Pulmonary artery endothelial cell (primary cell): ENCODE measurements at places on chromosomes 7 and 10.

DNA sequence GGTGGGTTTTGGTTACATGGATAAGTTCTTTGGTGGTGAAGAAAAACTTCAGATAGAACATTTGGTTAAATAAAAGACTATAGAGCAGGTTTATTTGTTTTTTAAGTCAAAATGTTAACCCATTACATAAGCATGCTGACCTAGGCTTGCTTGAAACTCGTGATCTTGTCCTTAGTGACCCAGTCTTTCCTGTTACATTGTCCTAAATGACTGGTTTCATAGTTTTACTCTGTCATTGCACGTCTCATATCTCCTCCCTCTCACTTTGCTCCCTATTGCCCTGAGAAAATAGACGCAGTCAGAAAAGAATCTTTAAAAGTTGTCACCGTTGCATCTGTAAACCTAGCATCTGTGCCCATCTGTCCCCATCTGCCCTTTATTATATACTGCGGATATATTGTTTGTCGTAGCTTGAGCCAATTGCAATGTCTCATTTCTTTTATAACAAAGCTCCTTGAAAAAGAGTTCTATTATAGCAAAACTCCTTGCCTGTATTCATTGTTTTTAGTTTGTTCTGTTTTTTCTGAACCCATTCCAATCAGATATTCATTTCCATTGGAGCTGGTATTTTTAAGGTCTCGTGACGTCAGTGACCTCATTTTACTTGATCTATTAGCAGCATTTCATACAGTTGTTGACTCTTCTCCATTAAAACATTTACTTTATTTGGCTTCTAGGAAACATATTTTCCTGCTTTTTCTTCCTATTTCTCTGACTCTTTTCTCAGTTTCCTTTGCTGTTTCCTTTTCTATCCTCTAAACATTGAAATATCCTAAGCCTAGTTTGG, 57.3 kb downstream of the HELLS start:
- DNase-seq = peak; percentile 69

- DNase-seq = no peak
These were observed 451.9 kb downstream of the DPP6 start for GRCh38 chr7:154503962-154504550.

DNA sequence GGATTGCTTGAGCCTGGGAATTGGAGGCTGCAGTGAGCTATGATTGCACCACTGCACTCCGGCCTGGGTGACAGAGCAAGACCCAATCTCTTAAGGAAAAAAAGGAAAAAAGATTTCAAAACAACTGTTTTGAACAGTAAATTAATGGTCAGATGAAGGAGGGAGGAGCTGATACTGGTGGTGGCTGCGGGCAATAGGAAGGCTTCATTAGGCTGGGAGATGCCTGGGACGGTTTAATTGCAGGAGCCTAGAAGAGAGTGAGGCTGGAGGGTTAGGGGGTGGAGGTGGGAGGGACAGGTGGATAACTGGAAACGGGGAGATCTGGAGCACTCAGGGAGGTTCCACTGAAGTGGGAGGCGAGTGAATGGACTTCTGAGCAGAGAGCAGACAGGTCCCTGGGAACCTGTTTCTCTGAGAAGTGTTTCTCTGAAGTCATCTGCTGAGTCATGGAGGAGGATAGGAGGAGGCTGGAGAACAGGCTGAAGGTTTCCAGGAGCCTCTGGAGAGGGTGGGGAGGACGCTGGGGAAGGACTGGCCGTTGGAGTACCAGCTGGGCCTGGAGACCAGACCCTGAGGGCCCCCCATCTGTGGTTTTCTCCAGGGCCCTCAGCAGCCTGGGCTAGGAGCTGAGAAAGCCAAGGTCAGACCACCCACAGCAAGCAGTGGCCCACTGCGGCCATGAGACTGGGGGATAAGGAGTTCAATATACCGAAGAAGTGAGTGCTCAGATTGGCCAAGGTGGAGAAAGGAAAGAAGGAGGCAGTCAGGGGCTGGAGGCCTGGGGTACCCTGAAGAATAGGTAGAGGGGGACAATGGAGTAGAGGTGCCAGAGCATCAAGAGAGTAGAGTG, 14.4 kb upstream of the YWHAG start:
- no peak for DNase-seq

DNA sequence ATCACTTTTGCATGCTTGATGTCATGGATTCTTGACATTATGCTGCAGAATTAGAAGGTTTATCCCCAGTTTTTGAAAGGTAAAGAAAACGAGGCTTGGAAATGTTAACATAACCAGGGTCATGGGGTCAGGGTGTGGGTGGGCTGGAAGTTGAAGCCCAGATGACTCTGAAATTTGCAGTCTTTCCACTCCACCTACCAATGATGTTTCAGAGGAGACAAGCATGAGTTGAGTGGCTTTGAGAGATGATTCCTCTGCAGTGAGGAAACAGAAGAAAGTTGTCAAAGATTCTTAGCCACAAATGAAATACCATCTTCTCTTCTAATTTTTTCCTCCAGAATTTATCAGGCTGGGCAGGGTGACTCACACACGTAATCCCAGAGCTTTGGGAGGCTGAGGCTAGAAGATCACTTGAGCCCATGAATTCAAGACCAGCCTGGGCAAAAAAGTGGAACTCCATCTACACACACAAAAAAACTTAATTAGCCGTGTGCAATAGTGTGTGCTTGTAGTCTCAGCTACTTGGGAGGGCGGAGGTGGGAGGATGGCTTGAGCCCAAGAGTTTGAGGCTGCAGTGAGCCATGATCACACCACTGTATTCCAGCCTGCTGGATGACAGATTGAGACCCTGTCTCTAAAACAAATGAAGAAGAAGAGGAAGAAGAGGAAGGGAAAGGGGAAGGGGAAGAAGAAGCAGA, 239.1 kb upstream of the AUTS2 start:
- DNase-seq = no peak

DNA sequence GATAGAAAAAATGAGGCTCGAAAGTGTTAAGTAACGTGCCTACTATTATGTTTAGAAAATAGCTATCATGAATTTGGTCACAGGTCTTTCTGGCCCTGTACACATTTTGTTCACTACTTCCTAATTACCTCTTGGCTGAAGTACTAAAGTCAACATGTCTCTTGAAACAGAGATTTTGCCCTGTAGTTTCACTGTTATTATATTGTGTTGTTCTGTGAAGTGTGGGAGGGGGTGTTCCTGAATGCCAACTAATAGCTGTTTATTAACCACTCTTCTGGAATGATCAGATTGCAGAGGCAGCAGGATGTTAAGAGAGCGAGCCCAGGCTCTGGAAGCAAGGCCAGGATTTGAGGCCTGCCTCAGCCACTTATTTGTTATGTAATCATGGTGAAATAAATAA, 72.1 kb downstream of the RNF133 start:
- no peak for DNase-seq

- no peak for DNase-seq
These were observed 809 bp downstream of the HOXA9 start for GRCh38 chr7:27164367-27165088.

GRCh38 chr7:77935652-77936348, 137.2 kb downstream of the PHTF2 start:
- no peak for DNase-seq

DNA sequence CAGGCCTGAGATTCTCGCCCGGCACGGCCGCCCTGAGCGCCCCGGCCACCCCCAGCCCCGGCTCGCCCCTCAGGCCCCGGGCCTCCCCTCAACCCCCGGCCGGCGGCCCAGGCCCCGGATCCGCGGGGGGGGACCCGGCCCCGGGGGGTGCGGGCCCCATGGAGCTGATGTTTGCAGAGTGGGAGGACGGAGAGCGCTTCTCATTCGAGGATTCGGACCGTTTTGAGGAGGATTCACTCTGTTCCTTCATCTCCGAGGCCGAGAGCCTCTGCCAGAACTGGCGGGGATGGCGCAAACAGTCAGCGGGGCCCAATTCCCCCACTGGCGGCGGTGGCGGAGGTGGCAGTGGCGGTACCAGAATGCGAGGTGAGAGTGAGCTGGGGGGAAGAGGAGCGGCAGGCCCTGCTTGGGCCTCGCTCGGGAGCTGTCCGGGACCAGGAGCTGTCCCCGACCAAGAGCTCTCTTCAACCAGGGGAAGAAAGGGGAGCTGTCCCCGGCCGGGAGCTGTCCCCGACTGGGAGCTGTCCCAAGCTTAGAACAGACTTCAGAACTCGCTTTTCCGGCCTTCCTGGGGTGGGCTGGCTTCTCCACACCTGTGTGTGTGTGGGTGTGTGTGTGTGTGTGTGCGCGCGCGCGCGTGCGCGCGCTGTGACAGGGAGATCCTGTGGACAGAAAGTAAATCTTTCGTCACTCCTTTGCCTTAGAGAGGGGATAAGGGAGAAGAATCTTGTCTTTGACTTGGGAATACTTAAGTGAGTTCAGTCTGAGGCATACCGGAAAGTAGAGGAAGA, 510 bp downstream of the ZSWIM8 start:
- DNase-seq = no peak

DNA sequence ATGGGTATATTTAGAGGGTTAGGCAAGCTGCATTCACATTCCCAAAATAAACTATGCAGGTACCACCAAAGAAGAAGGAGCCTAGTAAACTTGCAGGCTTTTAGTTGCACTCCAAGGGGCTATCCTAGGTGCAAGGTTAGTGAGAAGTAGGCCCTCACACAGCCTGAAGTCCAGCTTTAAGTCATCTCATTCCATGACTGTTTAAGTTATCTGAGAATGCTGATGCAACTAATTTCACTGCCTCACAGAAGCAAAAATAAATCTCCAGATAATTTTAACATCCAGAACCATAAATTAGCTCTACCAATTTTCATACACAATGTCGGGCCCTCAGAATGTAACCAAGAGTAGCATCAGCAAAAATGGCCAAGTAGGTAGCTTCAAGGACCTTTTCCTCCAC, 34.3 kb upstream of the HHEX start:
- DNase-seq = no peak

GRCh38 chr10:47026301-47027107, 115.3 kb downstream of the PTPN20 start:
- DNase-seq = no peak

DNA sequence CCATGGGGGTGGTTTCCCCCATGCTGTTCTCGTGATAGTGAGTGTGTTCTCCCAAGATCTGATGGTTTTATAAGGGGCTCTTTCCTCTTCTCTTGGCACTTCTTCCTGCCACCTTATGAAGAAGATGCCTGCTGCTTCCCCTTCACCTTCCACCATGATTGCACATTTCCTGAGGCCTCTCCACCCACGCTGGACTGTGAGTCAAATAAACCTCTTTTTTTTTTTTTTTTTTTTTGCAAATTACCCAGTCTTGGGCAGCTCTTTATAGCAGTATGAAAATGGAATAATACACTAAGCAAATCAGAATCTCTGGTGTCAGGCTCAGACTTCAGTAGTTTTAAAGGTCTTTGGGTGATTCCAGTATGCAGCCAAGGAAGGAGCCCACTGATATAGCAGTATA, 28.2 kb downstream of the TAS2R41 start:
- DNase-seq = no peak

GRCh38 chr10:86708068-86708782, 39.9 kb downstream of the LDB3 start:
- DNase-seq = no peak

DNA sequence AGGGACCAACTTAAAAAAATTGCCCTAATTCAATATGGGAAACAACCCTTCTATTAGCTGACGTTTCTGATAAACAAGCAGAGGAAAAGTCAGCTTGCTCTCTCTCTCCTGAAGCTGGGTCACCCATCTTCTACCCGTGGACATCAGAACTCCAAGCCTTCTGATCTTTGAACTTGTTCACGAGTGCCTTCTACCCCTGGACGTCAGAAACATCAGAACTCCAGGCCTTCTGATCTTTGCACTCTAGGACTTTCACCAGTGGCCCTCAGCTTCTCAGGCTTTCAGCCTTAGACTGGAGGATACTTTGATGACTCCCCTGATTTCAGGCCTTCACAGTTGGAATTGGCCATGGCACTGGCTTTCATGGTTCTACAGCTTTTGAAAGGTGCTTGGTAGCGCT, 41.8 kb downstream of the AKR1C8 start:
- DNase-seq = no peak

- DNase-seq = no peak
These were observed 33.0 kb upstream of the MICU1 start for GRCh38 chr10:72658696-72659400.

DNA sequence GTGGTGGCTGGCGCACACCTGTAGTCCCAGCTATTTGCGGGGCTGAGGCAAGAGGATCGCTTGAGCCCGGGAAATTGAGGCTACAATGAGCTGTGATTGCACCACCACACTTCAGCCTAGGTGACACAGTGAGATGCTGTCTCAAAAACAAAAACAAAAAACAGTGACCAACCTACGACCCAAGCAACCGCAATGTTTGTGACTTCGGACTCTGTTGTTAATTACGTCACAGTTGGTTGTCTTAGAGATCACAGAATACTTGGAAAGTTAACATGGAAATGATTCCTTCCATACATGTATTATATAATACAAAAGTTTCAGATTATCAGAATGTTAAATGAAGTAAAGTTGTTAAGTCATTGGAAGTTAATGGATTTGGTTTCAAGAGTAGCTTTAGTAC, 106.2 kb downstream of the REEP3 start:
- DNase-seq = no peak

GRCh38 chr7:117873310-117874190, at the start of gene CTTNBP2:
TSS of gene CTTNBP2 (minus strand) at chr7:117873441. CDS start at chr7:117873415, 26 bp downstream.
- no peak for DNase-seq

DNA sequence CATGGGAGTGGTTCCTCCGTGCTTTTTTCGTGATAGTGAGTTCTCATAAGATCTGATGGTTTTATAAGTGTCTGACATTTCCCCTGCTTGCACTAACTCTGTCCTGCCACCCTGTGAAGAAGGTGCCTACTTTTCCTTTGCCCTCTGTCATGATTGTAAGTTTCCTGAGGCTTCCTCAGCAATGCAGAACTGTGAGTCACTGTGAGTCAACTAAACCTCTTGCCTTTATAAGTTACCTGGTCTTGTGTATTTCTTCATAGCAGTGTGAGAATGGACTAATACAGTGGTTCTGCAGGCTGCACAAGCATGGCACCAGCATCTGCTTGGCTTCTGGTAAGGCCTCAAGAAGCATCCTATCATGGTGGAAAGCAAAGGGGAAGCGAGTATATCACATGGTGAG, 1144.6 kb downstream of the SORCS3 start:
- no peak for DNase-seq

DNA sequence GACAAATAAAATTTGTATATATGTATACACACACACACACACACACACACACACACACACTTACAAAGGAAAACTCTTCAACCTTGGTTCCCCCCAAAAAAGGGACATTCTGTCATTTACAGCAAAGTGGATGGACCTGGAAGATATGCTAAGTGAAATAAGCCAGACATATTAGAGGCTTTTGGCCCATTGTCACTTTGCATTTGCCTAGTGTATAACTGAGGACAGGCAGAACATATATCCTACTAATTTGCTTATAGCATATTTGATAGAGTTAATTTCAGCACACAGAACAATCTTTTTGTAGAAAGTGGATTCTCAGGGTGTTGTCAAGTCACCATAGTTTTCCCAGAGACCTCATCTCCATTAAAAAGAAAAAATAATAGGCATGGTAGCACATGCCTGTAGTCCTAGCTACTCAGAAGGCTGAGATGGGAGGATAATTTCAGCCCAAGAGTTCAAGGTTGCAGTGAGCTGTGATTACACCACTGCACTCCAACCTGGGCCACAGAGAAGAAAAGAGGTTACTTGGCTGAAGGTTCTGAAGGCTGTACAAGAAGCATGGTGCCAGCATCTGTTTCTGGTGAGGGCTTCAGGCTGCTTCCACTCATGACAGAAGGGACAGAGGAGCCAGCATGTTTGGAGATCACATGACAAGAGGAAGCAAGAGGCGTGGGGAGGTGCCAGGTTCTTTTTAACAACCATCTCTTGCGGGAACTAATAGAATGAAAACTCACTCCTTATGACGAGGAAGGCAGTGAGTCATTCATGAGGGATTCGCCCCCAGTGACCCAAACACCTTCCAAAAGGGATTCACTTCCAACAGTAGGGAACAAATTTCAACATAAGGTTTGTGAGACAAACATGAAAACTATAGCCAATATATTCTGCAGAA, 135.6 kb downstream of the TMEM168 start:
- no peak for DNase-seq
